ENCODE measurements at places on chromosomes 3 and 15.

- no peak for DNase-seq
Measured at GRCh38 chr3:189369636-189370035, 197.9 kb downstream of the TPRG1 start.

- no peak for DNase-seq
Measured at GRCh38 chr3:33360136-33360825, 79.9 kb downstream of the UBP1 start.

DNA sequence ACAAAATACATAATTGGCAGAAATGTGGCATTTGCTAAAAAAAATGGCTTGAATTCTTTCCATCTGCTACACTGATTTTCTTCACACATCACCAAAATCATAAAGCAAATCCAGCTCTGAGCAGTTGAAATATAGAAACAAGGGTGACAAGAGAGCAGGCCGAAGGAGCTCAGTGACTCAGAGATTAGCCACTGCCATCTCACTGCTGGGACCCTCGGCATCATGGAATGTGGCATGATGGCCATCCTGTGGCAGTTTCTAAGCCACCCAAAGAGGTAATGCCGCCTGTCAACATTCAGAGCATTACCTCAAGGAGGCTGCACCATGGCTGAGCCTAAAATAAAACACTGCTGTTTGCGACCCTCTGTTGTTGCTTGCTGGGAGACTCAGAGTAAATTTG is 80.5 kb upstream of the OSBPL11 start:
- no peak for DNase-seq

DNA sequence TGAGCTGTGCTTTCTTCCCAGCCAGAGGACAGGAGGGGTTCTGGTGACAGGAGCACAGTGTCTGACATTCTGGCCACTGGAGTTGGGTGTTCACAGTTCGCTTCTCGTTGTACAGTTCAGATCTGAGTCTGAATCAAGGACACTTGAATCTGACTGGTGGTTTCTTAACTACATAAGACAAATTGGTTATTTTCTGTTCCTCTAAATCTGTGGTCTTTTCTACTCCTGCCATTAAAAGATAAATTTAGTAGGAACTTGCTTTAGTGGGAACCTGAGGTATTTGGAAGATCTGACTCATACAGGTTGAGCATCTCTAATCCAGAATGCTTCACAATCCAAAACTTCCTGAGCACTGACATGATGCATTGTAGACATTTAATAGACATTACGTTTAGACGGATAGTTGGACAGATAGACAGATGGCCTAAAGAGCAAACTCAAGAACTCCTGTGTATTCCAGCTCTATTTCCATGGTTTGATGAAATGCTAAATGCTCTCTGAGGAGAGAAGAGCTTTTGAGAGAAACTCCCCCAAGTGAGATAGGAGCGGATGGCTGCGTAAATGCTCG is 71.0 kb downstream of the CCK start:
- no peak for DNase-seq

GRCh38 chr3:43257850-43258249 is 28.5 kb upstream of the SNRK start:
- DNase-seq, result no peak

DNA sequence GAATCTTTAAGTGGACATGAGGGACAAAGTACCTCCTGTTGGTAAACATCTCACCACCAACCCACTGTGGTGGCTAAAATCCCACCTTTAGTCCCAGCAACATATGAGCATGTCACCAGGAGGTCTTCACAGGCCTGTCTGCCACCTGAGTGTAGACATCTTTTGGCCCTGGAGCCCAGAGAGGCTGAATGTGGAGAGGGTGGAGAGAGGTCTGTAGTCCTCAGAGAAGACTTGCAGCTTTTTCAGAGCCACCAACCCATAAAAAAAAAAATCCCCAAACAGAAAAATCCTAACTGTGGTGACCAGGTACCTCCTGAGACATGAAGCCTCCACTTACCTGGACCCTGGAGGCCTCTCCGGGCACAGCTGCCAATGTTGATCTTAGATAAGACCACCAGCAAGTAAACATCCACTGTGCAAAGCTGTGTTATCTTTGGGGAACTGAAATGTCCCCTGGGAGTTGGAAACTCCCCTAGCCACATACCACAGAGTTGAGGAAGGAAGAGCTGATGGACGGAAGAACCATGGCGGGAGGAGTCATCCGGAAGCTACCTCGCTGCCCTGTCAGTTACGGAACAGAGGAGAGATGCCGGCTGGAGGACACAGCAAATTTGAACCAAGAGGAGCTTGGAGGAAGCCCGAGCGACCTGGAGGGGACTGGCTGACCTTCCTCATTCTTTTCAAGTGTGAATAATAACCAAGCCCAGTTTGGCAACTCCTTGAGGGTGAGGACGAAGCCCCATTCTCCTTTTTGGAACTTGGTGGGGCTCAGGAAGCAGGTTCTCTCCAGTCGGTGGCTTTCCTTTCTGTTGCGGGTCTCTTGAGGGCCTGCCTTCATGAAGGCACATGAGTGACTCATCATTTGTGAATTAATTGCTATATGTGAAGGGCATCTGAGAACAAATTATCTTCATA is at the start of gene GHRL:
TSS of gene GHRL (minus strand) at position 443 of the 915 bp plus-strand sequence. CDS start 2,767 bp downstream, outside the sequence.
- no peak for DNase-seq

GRCh38 chr15:51588966-51589365 is 33.6 kb downstream of the DMXL2 start:
- DNase-seq, result no peak

- no peak for DNase-seq
Measured at GRCh38 chr3:188139466-188139865, 14.5 kb upstream of the LPP start.

All from COR-L47 (cell line).